ENCODE measurements at places on chromosomes 3 and 15.

DNA sequence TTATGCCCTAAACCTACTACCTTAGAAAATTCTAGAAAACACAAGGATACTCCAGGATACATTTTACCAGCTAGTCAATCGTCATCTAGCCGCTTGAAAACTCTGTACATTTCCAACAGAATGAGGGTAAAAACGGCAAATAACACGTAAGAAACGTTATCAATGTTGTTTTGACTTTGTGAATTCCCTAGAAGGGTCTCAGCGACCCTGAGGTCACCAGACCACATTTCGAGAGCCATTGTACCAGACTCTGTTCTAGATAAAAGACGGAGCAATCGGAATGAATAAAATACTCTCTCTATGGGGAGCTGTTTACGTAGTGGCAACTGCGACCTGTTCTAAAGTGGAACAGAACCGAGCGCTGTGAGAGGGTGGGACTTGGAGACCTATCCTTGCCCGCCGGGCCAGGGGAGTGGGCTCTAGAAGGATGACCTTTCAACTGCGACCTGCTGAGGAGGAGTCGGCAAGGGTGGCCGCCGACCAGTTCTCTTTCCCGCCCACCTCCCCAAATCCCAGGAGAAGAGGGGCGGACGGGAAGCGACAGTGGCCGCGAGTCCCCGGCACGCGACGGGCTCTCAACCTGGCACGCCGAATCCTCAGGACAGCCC lies 778 bp upstream of the AP4E1 start:
- peak; percentile 64 for DNase-seq

GRCh38 chr3:186241910-186242821 lies 119.9 kb downstream of the DGKG start:
- peak; percentile 76 for DNase-seq

DNA sequence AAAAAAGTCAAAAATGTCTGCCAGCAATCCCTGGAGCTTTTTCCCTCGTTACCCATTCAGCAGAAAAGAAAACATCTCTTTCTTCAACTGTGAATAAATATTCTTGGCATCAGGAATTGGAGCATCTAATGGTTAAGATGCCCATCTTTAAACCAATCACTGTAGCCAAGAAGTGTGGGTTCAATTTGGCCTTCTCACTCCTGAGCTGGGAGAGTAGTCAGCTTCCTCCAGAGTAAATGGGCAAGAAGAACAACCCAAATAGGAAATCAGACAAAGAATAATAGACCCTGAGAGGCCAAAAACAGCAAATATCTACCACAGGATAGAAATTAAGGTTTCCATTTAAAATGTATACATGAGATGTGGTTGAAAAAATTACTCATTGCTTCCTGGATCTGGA lies 508.0 kb upstream of the MDFIC2 start:
- DNase-seq: no peak

DNA sequence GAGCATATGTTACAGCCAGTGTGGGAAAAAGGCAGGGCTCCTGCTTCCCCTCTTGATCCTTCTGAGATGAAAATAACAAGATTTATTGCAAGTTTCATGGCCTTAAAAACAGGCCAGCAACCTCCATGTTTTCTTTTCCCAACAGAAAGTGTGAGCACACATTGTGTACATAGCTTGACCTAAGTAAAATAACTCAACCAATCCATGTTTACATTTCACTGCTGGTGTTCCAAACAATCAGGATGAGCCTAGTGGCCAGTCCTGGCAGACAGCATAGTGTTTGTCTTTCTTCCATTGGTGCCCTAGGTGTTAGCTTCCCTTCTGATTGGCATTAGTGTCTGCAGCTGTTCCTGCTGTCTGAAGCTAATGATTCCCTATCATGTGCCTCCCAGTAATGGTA lies 847.7 kb downstream of the EPHA3 start:
- DNase-seq: no peak

DNA sequence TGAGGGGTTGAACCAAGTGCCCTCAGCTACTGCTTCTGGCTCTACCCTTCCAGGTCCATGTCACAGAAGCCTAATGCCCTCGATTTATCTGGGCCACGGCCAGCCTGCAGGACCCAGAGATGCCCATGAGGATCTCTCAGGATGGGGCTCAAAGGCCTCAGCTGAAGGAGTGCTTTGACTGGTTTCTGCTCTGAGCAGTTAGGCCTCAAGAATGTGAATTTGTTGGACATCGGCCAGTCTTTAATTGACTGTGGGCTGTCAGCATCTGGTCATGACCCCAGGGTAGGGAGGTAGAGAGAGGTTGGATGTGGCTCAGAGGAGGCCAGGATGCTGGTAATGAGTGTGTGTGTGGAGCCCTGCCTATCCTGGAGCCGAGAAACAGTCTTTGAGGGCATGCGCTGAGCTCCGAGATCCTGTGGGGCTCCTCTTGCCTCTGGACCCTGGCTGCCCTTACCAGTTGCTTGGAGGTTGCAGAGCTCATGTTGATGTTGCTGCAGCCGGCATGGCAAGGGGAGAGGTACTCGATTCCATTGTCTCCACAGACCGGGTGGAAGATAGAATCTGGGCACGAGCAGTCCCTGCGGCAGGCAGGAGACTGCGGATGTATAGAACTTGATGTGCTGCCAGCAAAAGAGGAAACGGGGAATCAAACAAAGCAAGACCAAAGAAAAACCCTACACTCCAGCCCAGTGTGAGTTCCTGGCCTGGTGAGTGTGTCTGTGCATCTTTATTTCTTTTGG lies 49.1 kb upstream of the RAB6B start:
- no peak for DNase-seq
